A549 treated with AZD2906 at 1 μM for 4 hours (cell line): ENCODE measurements at places on chromosomes 16 and 17. TPM values are rescaled to one million over a fixed set of nuclear protein-coding genes. Genes with fewer than 3 reads are reported as not detected.

Gene TMEM204
- total RNA-seq, result 0.08 to 0.11 TPM (median 0.09 TPM) in 4 of 5 replicates, not detected in the other

Gene FAM20A
- total RNA-seq, result 0.03 to 0.15 TPM (median 0.11 TPM) in 4 of 5 replicates, not detected in the other

Gene CCDC182
- total RNA-seq, result not detected in 5 replicates

Gene FBXO39
- not detected in 5 replicates for total RNA-seq

Gene ARHGAP44
- 2.2 to 2.7 TPM (median 2.3 TPM) in 5 replicates for total RNA-seq

Gene KIAA0753
- total RNA-seq, result 17.6 to 20.5 TPM (median 17.8 TPM) in 5 replicates

Gene KCNH4
- 0.18 to 0.36 TPM (median 0.31 TPM) in 5 replicates for total RNA-seq

Gene AMDHD2
- 15.9 to 25.9 TPM (median 24.7 TPM) in 5 replicates for total RNA-seq

Gene KRTAP4-1
- 0.08 to 0.13 TPM in 2 of 5 replicates, not detected in the others for total RNA-seq

Gene CRISPLD2
- total RNA-seq, result 3.1 to 4.2 TPM (median 3.5 TPM) in 5 replicates

Gene BAHCC1
- total RNA-seq, result 6.7 to 10.0 TPM (median 8.0 TPM) in 5 replicates

Gene TBC1D3K
- not detected in 5 replicates for total RNA-seq

Gene SMTNL2
- total RNA-seq, result 0.17 to 0.74 TPM (median 0.51 TPM) in 5 replicates
